MM.1S (cell line): ENCODE measurements at places on chromosomes 16 and 17.

- no peak overlapping the region for H3K27ac ChIP-seq
- no peak for DNase-seq
- H3K4me3 ChIP-seq, result no peak overlapping the region
Measured at GRCh38 chr16:54651440-54652195, 279.0 kb upstream of the IRX5 start.

GRCh38 chr16:84898447-84898846 lies 78.7 kb downstream of the CRISPLD2 start:
- DNase-seq, result no peak
- no peaks in the 10 kb centered on the region for H3K4me1 ChIP-seq
- no peaks in the 10 kb centered on the region for H3K36me3 ChIP-seq
- H3K4me3 ChIP-seq, result no peak overlapping the region
- no peak overlapping the region for H3K27ac ChIP-seq

DNA sequence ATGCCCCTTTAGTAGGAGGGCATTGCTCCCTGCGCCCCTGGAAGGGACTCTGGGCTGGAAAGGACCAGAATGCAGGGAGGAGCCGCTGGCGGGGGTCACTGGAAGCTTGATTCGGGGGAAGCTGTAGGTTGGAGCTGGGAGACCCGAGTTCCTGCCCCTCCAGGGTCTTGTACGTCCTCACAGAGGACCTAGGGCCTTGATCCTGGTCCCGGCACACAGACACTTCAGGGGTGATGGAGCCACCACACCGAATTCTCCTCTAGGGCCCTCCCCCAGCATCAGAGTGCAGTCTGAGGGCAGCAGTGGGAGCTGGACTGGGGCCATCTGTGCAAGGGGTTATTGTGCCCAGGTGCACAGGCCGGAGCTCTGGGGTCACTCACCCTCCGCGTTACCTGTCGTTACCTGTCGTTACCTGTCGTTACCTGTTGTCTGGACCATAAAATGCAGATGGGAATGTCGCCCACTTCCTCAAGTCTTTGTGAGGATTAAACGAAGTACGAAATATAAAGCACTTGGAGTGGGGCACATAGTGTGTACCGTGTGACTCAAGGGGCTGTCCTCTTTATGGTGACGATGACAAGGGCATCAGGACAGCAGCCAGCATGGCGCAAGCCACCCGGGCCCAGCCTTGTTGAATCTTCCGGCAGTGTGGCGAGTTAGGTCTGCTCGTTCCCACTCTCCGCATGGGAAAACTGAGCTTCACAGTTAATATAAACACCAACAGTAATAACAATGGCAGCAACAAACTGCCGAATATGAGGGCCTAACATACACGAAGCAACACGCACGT lies 48.6 kb downstream of the CMIP start:
- no peaks in the 10 kb centered on the region for H3K27me3 ChIP-seq
- H3K4me1 ChIP-seq, result no peaks in the 10 kb centered on the region

- no peak for DNase-seq
- no peaks in the 10 kb centered on the region for H3K27me3 ChIP-seq
- H3K27ac ChIP-seq, result no peak overlapping the region
- H3K4me3 ChIP-seq, result no peak overlapping the region
- H3K4me1 ChIP-seq, result peaks cover 5% of the 10 kb centered on the region; the same call in 1 of the 2 replicates
- no peaks in the 10 kb centered on the region for H3K36me3 ChIP-seq
Measured at GRCh38 chr17:47287068-47287467, 33.4 kb downstream of the ITGB3 start.

DNA sequence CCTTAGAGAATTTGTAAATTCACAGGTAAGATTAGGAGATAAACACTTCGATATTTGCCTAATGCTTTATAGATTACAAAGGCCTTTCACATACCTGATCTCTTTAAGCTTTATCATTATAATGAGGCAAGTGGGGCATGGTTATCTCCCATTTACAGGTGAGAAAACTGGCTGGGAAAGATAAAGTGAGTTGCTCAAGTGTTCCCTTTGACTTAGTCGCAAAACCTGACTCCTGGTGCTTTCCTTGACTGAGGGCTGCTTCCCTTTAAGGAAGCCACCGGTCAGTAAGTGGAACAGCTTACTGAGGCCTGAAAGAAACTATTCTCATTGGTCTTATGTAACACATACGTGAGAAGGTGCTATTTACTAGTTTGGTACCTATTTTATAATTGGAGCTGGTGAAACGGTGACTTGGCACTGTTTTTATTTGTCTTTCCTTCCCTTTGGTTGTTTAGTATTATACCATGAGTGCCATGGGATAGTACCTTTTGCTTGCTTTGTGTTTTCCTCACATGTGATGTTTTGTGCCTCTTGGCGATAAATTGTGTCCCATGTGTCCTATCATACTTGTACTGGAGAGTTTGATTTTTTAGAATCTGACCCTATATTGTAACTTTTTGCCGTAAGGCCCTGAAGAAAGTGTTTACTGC lies 57.2 kb downstream of the NUP88 start:
- no peaks in the 10 kb centered on the region for H3K27me3 ChIP-seq
- H3K4me3 ChIP-seq, result no peak overlapping the region
- peaks cover 5% of the 10 kb centered on the region; the same call in 1 of the 2 replicates for H3K36me3 ChIP-seq
- no peaks in the 10 kb centered on the region for H3K4me1 ChIP-seq

GRCh38 chr17:50173335-50173941 lies 7.6 kb downstream of the SGCA start:
- H3K4me1 ChIP-seq, result peaks cover 31% of the 10 kb centered on the region
- no peak overlapping the region for H3K4me3 ChIP-seq
- H3K27ac ChIP-seq, result no peak overlapping the region
- H3K36me3 ChIP-seq, result no peaks in the 10 kb centered on the region

- no peaks in the 10 kb centered on the region for H3K27me3 ChIP-seq
- DNase-seq, result no peak
- H3K4me3 ChIP-seq, result no peak overlapping the region
- H3K36me3 ChIP-seq, result no peaks in the 10 kb centered on the region; the same call in 1 of the 2 replicates
- no peaks in the 10 kb centered on the region for H3K4me1 ChIP-seq
Measured at GRCh38 chr16:53291757-53292392, 142.4 kb upstream of the RBL2 start.

GRCh38 chr17:41013606-41014005 lies 4.7 kb upstream of the KRTAP3-1 start:
- H3K36me3 ChIP-seq, result no peaks in the 10 kb centered on the region
- no peak overlapping the region for H3K4me3 ChIP-seq
- no peaks in the 10 kb centered on the region for H3K27me3 ChIP-seq
- no peak overlapping the region for H3K27ac ChIP-seq

DNA sequence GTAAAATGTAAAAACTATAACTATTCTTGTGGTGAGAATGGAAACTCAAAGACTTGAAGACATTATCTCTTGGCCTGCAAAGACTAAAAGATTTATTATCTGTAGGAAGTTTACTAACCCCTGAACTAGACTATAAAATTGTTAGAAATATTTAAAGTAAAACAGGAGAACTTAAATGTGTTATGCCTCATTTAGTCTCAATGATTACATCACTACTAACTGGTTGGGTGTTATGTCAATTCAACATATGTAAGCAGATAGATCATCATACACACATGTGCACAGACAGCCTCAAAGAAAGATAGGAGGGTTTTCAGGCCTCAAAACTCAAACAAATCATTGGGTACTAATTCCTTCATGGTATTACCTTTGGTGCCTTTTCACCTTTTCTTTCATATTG lies 7.6 kb downstream of the STX8 start:
- no peaks in the 10 kb centered on the region for H3K4me1 ChIP-seq
- no peaks in the 10 kb centered on the region for H3K36me3 ChIP-seq
- no peak overlapping the region for H3K27ac ChIP-seq
- H3K27me3 ChIP-seq, result no peaks in the 10 kb centered on the region
- no peak for DNase-seq
- H3K4me3 ChIP-seq, result no peak overlapping the region

DNA sequence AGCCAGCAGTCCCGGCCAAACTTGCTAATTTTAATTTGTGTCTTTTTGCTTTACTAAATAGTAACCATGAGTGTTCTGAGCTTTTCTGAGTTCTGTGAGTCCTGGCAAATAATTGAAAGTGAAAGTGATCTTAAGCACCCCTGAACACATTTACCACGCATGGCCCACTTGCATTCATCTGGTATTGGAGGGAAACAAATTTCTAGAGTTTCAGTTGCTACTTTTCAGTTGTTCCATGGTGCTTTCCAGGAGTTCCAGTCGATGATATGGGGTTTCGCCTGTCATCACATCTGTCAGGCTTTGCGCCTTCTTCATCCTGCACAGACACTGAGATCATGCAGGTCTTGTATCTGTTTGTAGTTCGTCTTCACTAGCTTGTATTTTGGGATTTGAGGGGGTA lies 44.1 kb downstream of the CRLF3 start:
- H3K27me3 ChIP-seq, result no peaks in the 10 kb centered on the region
- DNase-seq, result peak; percentile 21
- no peak overlapping the region for H3K4me3 ChIP-seq
- H3K36me3 ChIP-seq, result peaks cover 5% of the 10 kb centered on the region; the same call in 1 of the 2 replicates
- H3K4me1 ChIP-seq, result no peaks in the 10 kb centered on the region

- H3K27ac ChIP-seq, result no peak overlapping the region
- H3K27me3 ChIP-seq, result no peaks in the 10 kb centered on the region
Measured at GRCh38 chr16:17211797-17212196, 259.0 kb downstream of the XYLT1 start.

DNA sequence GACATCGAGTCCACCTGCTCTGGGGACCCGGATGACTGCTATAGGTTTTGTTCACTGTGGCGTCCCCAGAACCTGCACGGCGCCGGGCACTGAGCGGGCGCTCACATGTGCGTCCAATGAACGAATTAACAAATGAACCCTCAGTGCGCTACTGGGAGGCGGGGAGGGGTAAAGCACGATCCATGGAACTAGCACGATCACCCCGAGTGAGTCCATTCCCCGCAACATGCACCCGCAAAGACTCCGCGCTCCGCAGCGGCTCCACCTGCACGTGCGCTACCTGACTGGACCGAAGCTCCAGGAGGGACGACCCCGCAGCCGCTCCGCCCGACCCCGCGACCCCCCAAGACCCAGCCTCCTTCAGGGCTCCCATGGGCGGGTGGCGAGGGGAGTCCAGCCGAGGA lies 491 bp downstream of the TRAP1 start:
- H3K36me3 ChIP-seq, result no peaks in the 10 kb centered on the region
- peak overlapping the region; percentile 100 for H3K4me3 ChIP-seq
- peak; percentile 52 for DNase-seq
- peak overlapping the region; percentile 52; the same call in 1 of the 2 replicates for H3K27ac ChIP-seq
- no peaks in the 10 kb centered on the region for H3K27me3 ChIP-seq

GRCh38 chr17:4520894-4521600 lies 22.4 kb downstream of the SPNS2 start:
- H3K36me3 ChIP-seq, result no peaks in the 10 kb centered on the region
- no peak for DNase-seq
- no peak overlapping the region for H3K27ac ChIP-seq
- H3K27me3 ChIP-seq, result no peaks in the 10 kb centered on the region

DNA sequence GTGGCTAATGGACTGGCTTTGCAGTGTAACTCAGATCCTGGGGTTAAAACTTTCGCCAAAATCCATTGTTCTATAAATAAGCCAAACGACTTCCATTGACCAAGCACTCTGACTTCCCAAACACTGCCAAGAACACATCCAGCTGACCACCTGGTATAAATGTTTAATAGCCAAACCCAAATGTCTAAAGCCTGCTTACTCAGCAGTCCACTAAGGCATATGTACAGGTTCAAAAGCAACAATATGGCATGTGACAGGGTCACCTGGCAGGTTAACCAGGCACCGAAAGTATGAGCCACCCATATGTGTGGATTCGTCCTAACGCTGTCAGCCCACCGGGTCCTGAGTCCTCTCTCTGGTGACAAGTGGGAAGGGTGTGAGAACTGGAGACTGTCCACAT lies 2.1 kb downstream of the CSNK1D start:
- no peak for DNase-seq
- no peak overlapping the region for H3K27ac ChIP-seq
- H3K4me1 ChIP-seq, result peaks cover 13% of the 10 kb centered on the region
- H3K27me3 ChIP-seq, result no peaks in the 10 kb centered on the region

DNA sequence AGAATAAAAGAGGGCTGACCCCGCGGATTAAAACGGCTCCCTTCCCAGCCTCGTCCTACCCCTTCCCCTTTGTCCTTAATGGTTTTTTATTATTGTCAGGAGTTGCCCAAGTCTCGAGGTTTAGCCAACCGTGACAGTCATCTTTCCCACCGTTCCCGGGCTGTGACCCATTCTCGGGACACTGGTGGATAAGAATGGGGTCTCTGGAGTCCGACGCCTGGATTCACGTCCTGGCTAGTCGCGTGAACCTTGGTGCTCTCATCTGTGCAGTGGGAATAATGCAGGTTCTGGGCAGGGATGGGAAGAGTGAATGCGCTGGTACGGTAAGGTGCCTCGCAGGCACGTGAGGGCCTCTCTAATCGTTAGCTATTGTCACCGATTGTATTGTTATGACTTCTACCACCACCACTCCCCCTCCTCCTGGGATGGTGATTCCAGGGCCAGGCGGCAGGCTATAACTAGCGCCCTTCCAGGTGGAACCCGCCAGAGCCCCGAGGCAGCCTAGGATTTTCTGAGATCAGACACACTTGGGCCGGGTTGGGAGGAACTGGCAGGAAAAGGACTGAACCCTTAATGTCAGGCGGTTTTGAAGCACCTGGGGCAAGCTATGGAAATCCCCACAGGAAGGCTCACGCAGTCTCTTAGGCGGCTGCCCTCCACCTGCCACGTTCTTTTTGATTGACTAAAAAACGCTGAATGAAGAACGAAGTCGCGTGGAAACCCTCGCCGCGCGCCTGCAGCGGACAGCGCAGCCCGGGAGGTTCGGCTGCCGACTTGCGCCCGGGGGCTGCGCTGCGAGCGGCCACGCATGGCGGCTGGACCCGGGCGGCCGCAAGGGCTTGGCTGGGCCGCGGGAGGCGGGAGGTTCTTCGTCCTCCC lies 2.7 kb downstream of the HS3ST3B1 start:
- no peak overlapping the region for H3K27ac ChIP-seq
- H3K4me3 ChIP-seq, result no peak overlapping the region
- H3K36me3 ChIP-seq, result no peaks in the 10 kb centered on the region
- no peaks in the 10 kb centered on the region for H3K4me1 ChIP-seq
- no peaks in the 10 kb centered on the region; the same call in 1 of the 2 replicates for H3K27me3 ChIP-seq

- no peaks in the 10 kb centered on the region for H3K4me1 ChIP-seq
- no peak overlapping the region for H3K4me3 ChIP-seq
- H3K27me3 ChIP-seq, result peaks cover 18% of the 10 kb centered on the region
- no peaks in the 10 kb centered on the region for H3K36me3 ChIP-seq
Measured at GRCh38 chr17:44568945-44569858, 11.9 kb downstream of the FZD2 start.

GRCh38 chr16:81175325-81175891 lies 63.1 kb upstream of the BCO1 start:
- no peaks in the 10 kb centered on the region for H3K36me3 ChIP-seq
- no peak overlapping the region for H3K4me3 ChIP-seq
- no peak overlapping the region for H3K27ac ChIP-seq
- DNase-seq, result no peak

DNA sequence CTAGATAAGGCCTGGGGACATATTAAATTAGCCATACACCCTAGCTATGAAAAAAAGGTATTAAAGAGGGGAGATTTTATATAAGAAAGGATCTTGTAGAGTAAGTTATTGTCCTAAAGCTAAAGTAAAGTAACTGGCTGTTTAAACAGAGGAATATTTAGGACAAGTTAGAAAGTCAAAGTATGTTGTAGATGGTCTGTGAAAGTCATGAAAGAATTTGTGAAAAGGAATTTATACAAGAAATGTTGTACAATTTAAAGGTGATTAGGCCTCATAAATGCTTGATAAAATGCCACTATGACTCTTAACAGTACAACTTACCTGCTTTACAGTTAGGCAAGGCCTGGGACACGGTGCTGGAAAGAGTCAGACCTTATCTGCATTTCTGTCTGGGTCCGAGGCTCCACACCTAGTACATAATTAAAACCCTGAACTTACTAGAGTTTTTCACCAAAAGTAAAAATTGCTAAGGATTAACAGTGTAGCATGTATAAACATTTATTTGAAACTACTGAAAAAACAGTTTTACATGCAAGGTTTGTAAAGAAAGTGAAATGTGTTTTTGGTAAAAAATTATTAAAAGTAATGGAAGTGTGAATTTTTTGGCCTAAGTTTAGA lies 445.3 kb upstream of the TOM1L1 start:
- no peak overlapping the region for H3K27ac ChIP-seq
- H3K36me3 ChIP-seq, result no peaks in the 10 kb centered on the region
- no peaks in the 10 kb centered on the region for H3K27me3 ChIP-seq
- no peak overlapping the region for H3K4me3 ChIP-seq
